H1 (cell line): ENCODE measurements at places on chromosomes 16 and 17. TPM values are rescaled to one million over a fixed set of nuclear protein-coding genes. Genes with fewer than 3 reads are reported as not detected.

DNA sequence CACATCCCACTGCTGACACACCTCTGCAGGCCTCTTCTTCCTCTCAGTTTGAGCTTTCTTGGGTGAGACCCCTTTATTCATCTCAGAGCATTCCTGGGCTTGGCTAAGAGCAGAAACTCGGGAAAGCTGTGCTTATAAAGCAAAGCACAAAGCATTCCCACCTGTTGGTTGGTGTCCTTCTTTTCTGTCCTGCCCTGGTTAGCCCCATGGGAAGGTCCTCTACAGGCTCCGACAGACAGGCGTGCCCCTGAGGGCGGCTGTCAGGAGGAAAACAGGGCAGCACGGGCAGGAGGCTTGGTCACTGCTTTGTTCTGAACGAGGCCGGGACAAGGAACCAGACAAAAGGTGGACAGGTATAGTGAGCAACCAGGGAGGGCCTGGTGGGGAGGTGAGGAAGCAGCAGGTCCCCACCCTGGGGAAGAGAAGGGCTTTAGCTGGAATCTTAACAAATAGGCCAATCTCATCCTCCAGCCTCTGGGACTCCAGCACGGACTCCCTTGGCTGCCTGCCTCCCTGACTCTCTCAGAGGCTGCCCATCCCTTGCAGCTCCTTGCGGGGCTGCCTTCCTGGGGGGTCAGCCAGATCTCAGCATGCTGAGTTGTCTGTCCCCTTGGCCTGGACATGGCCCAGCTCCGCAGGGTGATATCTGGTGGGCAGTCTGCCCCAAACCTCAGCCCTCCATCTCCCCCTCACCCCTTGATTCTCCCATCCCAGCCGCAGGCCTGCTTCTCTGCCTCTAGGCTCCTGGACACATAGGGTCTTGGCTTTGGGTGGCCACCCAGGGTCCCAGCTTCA, 1.7 kb downstream of the MEOX1 start:
- DNase-seq, result no peak

DNA sequence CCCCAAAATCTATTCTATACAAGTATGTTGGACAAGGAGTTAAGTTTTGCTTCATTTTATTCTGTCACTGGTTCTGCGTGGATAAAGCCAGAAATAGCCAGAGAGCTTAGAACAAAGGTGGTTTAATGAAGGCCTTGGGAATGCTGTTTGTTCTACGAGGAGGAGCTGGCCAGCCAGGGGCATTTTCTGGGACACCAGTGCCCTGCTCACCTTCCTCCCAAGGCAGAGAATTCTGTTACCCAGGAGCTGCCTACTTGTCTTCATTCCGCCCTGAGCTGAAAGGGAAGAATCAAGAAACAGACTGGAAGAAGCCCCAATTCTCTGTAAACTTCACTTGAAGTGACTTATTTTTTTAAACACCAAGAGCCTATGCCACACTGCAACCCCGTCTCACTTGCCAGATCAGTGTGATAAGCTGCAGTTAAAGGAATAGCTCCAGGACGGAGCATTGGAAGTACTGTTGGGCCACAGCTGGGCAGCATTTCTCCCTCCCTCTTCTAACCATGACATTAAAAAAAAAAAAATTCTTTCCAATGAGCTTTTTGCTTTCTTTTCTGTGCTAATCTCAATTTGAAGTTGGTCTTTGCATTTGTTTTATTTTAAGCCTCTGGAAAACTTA, 149.8 kb upstream of the DYNLRB2 start:
- no peak for DNase-seq

GRCh38 chr16:14475370-14476139, 154.5 kb downstream of the PARN start:
- no peak for DNase-seq

DNA sequence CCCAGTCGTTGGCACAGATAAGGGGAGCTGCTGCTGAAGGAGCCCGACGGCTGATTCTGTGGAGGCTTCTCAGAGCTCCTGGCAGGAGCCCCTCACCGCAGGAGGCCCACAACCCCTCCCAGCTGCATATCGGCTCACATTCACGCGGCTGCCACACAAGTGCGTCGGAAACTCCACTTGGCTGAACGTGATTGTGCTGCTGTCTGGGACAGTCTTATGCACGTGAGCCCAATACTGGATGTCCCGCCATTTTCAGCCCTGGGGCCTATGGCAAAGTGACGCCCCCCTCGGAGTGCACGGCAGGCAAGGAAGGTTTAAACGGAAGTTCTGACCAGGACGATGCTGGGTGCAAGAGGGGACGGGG, 8.7 kb upstream of the PITPNA start:
- no peak for DNase-seq

GRCh38 chr16:58125781-58126335, 3.3 kb downstream of the CFAP20 start:
- DNase-seq, result no peak

- DNase-seq, result no peak
Measured at GRCh38 chr16:81335669-81336068, 20.9 kb downstream of the GAN start.

GRCh38 chr17:36842231-36842819, 95.0 kb upstream of the LHX1 start:
- no peak for DNase-seq

- DNase-seq, result no peak
Measured at GRCh38 chr16:2468233-2468724, 2.8 kb upstream of the NTN3 start.

DNA sequence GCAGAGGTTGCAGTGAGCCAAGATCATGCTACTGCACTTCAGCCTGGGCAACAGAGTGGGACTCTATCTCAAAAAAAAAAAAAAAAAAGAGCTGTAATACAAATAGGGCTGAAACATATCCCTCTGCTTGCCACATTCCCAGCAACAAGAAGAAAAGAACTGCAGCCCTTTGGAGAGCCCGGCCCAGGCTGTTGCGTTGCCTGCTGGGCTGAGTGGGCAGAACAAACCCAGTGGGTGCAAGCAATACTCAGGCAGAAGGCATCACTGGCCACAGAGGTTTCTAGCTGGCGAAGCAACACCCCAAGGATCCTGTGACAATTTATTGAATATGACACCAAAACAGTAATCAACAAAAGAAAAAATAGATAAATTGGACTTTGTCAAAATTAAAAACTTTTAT, 44.0 kb downstream of the PIGL start:
- DNase-seq, result no peak

GRCh38 chr17:67161573-67161972, 83.4 kb downstream of the HELZ start:
- no peak for DNase-seq

DNA sequence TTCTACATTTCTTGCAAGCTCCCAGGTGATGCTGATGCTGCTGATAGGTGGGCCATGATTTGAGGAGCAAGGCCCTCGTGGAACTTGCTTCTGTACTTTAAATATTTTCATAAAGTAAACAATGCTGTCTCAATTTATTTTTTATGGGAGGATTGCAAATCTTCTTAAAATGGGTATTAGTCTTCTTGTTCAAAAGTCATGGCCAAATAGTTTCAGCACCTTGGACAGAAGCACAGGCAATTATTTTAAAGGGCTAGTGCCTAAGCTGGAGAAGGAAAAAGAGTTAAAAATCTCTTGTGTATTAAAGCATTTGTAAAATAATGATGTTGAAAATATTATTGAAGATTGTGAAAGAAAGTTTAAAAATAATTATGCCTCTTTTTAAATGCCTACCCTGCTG, 50.5 kb downstream of the GPR139 start:
- no peak for DNase-seq

DNA sequence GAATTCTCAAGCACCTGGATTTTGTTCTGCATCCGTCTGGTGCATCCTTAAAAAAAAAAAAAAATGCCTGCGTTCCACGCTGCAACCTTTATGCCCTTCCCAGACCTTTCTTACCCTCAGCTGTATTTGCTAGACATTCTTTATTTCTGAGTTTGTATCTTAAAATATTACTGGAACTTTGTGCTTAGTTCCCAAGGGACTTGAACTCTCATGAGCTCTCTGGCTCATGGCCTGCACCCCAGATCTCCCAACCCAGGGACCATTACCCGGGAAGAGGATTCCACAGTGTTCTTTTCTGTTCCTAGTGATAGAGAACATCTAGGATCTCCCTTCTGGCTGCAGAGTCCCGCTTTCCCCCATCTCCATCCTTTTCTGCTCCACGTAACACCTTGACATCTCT, 28.9 kb upstream of the CLEC18A start:
- no peak for DNase-seq

- DNase-seq, result no peak
Measured at GRCh38 chr17:31560616-31561235, 169.3 kb downstream of the RAB11FIP4 start.

DNA sequence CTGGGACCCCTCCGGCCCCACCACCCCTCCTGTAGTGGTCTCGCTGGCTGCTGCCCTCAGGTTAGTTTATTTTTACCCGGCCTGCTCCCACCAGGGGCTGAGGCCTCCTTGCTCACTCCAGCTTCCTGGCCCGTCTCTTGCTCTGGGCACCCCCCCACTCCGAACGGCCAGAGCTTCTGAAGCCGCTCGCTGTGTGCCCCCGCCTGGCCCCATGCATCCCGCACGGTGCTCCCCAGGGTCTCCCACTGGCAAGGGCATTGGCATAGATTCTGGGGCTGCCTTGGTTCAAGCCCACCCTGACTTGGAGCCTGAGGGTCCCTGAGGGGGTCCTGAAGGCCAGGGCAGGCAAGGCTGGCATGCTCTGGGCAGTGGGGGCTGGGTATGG, 186.4 kb downstream of the SEC14L1 start:
- no peak for DNase-seq

DNA sequence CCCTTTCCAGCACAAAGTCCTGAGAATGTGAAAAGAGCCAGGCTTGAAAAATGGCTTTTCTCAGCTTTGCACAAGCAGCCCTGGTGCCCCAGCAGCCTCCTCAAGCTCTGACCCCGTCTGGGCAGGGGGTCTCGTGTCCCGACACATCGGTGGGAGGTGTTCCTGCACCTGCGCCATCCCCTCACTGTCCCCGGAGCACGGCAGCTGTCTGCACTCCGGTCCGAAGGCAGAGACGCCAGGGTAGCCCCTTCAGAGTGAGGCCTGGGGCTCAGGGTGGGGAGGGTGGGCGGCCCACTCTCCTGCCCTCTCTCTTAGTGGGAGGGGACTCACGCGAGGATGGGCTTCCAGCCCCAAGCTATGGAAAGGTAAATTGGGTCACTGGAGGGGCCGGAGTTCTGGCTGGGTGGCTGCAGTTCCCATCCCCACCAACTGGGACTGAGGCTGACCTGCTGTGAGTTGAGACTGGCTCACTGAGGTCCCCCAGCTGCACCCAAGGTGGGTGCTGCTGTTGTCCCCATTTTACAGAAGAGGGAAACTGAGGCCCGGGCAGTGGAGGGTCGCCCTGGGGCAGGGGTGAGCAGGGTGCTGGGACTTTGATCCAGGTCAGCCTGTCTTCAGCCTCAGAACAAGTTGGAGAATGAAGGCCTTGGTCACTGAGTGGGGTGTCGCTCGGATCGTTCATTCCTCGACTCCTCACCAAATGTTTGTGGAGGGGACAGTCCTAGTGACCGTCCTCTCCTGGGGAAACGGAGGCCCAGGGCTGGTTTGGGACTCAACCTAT, 2.3 kb upstream of the BAIAP3 start:
- DNase-seq, result no peak

DNA sequence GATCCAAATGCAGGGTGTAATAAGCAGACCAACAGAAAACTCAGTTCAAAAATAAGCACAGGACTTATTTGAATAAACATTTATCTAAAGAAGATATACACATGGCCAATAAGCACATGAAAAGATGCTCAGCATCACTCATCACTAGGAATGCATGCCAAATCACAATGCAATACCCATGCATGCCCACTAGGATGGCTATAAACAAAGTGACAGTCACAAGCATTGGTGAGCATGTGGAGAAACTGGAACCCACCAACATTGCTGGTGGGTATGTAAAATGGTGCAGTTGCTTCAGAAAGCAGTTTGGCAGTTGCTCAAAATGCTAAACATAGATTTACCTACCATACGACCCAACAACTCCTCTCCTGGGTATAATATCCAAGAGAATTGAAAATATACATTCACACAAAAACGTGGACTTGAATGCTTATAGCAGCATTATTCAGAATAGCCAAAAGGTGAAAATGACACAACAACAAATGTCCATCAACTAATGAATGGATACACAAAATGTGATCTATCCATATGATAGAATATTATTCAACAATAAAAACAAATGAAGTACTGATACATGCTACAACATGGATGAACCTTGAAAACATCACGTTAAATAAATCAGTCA, 20.1 kb downstream of the UBE2O start:
- DNase-seq, result no peak

- DNase-seq, result no peak
Measured at GRCh38 chr16:31920373-31920772, 46.8 kb downstream of the ZNF267 start.

- no peak for DNase-seq
Measured at GRCh38 chr17:31678431-31678830, 180.6 kb downstream of the COPRS start.

- DNase-seq, result no peak
Measured at GRCh38 chr16:50459496-50460080, 88.6 kb upstream of the NKD1 start.

DNA sequence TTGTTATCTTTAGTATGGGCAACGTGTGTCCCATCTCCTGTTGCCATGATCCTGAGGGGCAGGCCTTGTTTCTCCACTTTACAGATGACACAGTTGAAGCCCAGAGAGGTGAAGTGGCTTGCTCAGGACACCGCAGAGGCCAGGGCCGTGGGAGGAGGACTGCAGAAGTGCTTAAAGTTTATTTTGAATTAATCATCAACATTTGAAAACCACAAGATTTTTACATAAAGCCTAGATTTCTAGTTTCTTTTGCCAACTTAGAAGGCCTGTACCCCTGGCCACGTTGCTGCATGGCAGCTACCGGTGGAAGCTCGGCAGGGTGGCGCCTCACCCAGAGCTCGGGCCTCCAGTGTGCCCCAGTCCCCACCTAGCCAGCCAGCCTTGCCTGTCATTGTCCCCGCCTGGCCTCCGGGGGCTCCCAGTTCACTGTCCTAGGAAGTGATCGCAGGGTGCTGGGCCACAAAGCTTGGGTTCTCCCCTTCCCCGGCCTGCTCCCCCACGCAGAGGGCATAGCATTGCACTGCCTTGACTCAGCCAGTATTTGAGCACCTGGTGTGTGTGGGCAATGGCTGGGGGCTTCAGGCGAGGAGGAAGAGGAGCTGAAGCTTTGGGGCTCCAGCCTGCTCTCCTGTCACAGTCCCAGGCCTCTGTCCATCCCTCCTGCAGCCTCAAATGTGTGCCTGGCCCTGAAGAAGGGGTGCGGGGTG, 14.8 kb upstream of the ADCY7 start:
- no peak for DNase-seq

DNA sequence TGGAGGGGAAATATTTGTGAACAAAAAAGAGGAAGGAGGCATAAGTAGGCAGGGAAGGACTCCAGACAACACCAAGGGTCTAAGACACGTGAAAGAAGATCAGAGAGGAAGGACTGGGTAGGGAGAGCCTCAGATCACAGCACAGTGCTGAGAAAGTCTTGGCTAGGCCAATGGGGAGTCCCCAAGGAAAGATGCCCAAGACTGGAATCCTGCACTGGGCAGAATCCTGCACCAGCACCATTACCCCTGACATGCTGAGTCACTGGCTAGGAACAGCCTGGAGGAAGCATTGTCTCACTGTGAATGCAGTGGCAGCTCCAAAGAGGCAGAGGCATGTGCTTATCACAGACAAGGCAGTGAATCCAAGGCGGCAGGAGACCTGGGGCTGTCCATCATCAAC, 19.2 kb downstream of the CLEC19A start:
- no peak for DNase-seq

Gene CX3CL1
- polyA plus RNA-seq, result 3.0 and 3.2 TPM in 2 replicates

Gene PPP4C
- polyA plus RNA-seq, result 298 and 355 TPM in 2 replicates

Gene KRTAP4-3
- polyA plus RNA-seq, result not detected in 2 replicates

Gene SALL1
- polyA plus RNA-seq, result 33.7 and 40.5 TPM in 2 replicates

Gene PABPN1L
- polyA plus RNA-seq, result not detected in 2 replicates

Gene GNG13
- polyA plus RNA-seq, result not detected in 2 replicates

Gene TBX2
- 0.02 TPM in 1 of 2 replicates, not detected in the other for polyA plus RNA-seq

Gene VPS25
- polyA plus RNA-seq, result 150 and 188 TPM in 2 replicates
